ENCODE measurements at places on chromosomes 1 and 21.

DNA sequence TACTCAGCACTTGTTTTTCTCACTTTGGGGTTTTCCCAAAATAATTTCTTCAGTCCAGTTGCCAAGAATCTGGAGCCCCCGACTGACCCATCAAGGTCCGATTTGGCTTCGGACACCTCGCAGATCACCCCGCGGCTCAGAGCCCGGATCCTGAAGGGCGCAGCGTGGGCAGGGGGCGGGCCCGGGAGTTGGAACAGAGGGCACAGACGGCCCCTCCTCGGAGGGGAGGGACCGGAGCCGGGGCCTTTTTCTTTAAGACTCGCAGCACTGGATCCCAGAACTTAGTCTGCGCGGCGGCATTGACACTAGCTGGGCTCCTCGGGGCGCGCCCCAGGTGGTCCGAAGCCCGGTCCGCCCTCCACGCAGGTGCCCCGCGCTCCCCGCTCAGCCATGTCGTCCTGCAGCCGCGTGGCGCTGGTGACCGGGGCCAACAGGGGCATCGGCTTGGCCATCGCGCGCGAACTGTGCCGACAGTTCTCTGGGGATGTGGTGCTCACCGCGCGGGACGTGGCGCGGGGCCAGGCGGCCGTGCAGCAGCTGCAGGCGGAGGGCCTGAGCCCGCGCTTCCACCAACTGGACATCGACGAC, at the start of gene CBR3:
Gene CBR3, plus strand, starts transcription at position 277 of the 588 bp plus-strand sequence. Its CDS starts 114 bp downstream, at position 391.
- DNase-seq, result no peak

GRCh38 chr1:58211869-58212268, 334.7 kb downstream of the OMA1 start:
- no peak for DNase-seq

GRCh38 chr1:157310401-157310800, 172.2 kb upstream of the ETV3 start:
- DNase-seq, result no peak

DNA sequence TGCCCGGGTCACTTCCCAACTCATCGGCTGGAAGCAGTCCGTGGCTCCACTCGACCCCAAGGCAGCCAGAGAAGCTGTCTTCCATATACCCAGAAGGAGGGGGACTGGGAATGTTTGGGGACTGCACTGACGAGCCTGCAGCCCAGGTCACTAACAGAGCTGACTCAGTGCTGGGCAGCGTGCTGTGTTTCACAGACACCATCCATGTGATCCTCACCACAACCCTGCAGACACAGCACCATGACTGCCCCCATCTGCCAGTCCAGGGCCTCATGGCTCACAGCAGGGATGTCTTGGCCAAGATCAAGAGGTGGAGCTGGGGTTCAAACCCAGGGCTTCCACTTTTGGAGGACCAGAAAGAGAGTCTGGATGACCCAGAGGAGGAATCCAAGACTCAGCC, 67.9 kb downstream of the KLHDC7A start:
- no peak for DNase-seq

GRCh38 chr1:110602466-110602865, 3.7 kb downstream of the KCNA2 start:
- peak; percentile 76 for DNase-seq

GRCh38 chr1:66405061-66405460, 128.9 kb upstream of the SGIP1 start:
- DNase-seq, result no peak

- no peak for DNase-seq
These were observed 73.9 kb downstream of the KCNJ6 start for GRCh38 chr21:37842163-37842919.

DNA sequence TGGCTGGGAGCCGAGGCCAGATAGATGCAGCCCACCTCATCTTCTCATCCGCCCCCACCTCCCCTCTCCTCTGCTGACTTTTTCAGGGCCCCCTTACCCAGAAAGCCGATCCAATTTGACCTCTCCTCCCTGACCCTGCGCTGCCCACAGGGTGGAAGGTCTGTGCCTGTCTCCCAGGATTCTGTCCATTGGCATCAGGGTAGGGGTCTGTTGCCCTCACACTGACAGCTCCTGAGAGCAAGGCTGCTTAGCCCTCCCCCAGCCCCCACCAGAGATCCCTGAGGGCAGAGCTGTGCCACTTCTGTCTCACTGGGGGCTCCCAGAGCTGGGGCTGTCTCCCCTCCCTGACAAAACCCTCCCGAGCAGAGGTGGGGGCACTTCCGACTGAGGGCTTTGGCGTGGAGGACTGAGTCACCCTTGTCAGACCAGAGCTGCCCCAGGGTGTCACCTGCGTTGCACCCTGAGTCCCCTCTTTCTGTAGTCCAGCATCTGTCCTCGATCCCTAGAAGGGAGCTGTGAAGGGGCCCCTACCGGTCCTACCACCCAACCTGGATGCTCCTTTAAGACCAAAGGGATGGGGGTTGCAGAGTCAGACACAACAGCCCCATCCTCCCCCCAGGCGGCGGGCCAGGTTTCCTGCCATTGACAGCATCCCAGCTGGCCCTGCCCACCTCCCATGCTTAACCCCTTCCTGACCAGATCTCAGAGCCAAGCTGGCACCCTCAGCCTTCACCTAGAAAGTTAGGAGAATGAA, 2.4 kb upstream of the FAM110D start:
- no peak for DNase-seq

DNA sequence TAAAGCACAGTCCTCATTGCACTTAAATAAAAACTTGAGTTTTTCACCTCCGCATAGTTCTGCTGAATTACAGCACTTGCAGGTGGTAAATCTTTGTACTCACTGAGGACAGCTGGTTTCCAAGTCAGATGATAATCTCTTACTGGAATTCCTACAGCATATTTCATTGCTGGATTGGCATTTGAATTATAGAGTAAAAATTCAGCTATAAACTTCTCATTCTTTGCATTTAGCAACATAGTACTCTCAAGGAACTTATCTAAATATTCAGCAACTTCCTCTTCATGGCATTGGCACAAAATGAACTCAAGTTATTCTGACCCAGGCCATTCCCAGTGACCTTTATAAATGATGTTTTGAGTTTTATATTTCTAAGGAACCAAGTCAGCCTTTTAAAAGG, 23.4 kb downstream of the GORAB start:
- DNase-seq, result no peak

DNA sequence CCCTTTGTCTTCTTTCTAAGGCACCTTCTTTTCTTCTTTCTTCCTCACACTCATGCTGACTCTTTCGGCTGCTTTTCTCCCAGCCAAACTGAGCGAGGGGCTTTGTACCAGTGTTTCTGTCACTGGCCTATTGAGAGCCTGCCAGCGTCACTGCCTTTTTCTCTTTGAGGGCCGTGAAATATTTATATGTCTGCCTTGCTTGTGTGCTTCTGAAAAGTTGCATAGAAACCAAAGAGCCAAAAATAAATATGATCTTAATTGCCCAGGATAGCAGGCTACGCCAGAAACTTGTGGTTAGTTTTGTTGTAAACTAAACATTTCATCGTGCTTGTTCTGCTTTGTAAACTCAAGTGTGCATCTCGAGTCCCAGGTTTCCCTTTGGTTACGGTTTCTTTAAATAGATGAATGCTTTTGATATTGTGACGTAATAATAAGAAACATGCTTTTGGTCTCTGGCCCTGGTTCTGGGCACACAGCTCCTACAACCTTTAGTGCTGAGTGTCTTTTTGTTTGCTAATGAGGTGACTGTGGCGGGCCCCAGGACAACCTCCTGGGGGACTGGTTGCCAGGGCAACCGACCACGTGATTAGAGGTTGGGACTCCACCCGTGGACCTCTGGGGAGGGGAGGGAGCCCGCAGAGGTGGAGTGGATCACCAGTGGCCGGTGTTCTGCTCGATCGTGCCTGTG, 10.8 kb downstream of the SLC37A1 start:
- DNase-seq, result peak; percentile 69

GRCh38 chr1:152162792-152163463, 3.9 kb upstream of the RPTN start:
- DNase-seq, result peak; percentile 62

DNA sequence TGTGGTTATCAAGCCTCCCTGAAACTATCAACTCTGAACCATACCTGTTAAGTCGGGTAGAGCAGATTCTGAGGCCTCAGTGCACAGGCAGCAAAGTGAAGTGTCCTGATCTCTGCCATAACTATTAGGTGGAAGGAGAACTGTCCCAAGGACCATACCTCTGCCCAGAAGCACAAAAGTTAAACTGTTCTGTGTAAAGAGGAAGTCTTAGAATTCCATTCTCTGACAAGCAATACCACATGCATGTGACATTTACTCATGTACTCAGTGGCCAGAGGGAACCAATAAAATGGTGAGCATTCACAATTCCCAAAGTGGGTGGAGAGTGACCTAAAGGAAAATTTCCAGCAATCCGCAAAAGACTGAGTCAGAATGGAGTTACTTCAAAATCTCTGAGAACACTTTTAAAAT, 61.0 kb downstream of the TOR3A start:
- DNase-seq, result peak; percentile 63

- no peak for DNase-seq
These were observed 624 bp downstream of the ARHGAP29 start for GRCh38 chr1:94236630-94237290.

DNA sequence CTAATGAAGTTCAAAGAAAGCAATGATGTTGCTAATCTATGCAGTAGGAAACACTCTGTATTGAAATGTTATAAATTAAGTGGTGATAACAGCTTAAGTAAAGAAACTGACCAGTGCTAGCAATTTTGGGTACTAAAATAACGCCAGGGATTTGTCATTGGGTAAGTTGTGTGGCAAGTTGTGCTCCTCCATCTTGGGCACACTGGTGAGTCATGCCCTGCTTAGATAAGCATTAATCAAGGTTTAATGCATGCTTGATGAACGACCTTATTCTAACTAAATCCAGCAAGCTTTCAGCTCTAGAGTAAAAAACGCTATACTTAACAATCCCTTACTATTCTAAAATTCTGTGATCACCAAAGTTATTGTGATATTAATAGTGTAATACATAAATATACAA, 25.2 kb downstream of the VAMP4 start:
- no peak for DNase-seq

DNA sequence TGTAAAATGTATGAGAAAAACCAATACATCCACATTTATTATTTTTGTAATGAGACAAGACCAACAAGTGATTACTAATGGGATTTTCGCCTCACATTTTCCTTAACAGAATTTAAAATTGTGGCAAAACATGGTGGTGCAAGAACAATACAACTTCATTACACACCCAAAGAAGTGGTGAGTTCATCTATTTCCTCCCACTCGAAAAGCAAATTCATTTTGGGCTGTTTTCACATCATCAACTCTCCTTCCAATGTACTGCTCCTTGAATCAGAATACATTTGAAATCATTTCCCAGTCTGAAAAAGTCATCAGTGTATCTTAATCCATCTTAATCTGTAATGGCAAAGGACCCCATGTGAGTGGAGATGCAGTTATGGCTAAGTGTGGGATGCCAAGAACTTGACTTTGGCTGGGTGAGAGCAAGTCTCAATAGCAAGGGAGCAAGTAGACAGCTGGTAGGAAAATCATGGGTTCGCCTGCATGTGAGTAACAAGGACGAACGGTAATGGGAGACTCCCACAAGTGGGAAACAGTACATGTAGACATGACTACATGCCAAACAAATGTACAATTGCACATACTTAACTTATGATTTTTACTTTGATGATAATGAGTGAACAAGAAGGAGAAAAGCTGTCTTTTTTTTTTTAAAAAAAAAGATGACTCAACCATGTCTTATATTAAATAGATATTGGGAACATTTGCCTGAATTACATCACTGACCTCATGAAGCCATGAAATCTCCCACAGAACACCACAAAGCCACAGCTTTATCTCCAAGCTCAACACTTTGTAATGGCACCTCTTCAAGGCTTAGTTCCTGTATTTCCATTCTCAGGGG, 46.0 kb downstream of the RUNX1 start:
- DNase-seq, result peak; percentile 83

DNA sequence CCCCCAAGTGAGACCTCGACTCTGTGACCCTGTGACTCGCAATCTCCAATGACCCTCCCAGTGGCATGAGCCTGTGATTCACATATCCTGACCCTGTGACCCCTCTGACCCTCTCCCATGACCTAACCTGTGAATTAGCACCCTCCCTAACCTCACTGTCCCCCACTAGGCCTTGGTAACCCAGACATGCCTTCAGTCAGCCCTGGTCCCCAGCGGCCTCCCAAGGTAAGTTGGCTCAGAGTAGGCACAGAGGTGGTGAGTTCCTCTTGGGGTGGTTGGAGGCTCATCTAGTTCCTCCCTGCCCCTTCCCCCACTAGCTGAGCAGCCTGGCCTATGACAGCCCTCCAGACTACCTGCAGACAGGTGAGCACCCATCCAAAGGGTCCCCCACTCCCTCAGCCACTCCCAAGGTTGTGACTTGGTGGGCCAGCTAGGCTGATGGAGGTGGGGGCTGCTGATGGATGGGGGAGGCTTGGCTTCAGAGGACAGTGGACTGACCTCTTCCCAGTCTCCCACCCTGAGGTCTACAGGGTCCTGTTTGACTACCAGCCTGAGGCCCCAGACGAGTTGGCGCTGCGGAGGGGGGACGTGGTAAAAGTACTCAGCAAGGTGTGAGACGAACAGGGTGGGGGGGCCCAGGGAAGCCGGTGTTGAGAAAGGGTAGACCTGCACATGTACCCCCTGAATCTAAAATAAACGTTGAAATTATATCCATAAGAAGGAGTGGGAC, 1.6 kb downstream of the SH3D21 start:
- no peak for DNase-seq

GRCh38 chr1:53503433-53504217, 44.4 kb downstream of the DMRTB1 start:
- no peak for DNase-seq

GRCh38 chr21:42698733-42699132, 45.3 kb downstream of the PDE9A start:
- no peak for DNase-seq

DNA sequence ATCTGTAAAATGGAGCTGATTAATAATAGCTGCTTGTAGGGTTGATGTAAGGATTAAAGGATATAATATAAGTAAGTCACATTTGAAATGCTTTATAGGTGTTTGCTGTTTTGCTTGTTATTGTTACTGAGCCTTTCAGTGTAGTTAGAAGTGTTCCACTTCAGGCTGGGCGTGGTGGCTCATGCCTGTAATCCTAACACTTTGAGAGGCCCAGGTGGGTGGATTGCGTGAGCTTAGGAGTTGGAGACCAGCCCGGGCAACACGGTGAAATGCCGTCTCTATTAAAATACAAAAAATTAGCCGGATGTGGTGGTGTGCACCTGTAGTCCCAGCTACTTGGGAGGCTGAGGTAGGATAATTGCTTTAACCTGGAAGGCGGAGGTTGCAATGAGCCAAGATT, 12.2 kb downstream of the TRNAU1AP start:
- DNase-seq, result no peak

DNA sequence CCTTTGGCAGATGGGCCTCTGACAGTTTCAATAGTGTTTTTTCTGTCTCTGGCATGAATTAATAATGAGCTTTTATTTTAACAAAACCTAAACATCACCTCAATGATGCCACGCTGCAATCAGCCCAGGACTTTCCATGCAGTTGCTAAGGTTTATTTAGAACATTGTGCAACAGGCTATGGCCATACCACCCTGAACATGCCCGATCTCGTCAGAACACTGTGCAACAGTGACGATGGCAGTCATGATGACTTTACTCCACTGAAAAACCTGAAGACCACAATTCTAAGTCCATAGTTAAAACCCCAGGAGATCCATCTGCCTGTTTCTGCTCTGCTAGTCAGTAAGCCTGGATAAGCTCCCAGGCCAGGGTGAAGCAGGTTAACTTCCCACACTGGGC, 310.0 kb downstream of the PBX1 start:
- DNase-seq, result no peak
